Inflammatory macrophage treated with lipopolysaccharide for 4 hours (primary cell): ENCODE measurements at places on chromosomes 2 and 18.

DNA sequence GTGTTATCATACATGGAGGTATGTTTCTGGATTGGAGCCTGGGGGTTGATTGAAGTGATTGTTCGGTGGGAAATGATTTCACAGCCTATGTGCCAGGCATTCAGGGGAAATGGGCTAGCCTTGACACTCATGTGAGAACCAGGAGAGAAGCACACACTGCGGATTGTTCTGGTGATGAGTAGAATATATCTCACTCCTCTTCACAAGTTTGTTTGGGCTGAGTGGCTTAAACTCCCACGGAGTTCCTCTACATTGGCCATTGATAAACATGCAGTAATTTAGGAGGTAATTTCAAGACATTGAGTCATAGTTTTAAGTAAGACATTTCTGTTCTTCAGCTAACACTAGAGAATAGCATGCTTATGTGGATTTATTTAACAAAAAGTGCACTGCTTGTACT lies 498.9 kb upstream of the NETO1 start:
- DNase-seq, result no peak

DNA sequence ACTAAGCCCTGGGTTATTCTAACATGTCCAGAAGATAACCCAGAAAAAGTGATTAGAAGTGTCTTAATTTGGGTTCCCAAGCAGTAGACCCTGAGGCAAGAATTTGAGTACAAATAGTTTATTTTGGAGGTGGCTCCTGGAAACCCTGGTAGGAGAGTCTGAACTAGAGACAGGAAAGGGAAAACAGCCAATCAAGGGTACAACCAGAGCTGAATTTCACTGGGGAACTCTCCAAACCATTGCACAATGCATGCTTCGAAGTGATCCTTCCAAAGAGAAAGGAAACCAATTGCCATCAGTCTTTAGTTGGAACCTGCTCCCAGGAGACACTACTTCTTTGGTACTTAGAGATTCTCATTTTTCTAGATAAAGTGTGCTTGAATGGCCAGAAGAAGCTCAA lies 361.5 kb downstream of the MBD2 start:
- DNase-seq, result no peak

- no peak for DNase-seq
Measured at GRCh38 chr18:8895987-8896619, 190.7 kb downstream of the MTCL1 start.

GRCh38 chr2:207603486-207603885 lies 21.7 kb downstream of the METTL21A start:
- no peak for DNase-seq

- no peak for DNase-seq
Measured at GRCh38 chr18:35484034-35484433, 13.7 kb downstream of the INO80C start.

DNA sequence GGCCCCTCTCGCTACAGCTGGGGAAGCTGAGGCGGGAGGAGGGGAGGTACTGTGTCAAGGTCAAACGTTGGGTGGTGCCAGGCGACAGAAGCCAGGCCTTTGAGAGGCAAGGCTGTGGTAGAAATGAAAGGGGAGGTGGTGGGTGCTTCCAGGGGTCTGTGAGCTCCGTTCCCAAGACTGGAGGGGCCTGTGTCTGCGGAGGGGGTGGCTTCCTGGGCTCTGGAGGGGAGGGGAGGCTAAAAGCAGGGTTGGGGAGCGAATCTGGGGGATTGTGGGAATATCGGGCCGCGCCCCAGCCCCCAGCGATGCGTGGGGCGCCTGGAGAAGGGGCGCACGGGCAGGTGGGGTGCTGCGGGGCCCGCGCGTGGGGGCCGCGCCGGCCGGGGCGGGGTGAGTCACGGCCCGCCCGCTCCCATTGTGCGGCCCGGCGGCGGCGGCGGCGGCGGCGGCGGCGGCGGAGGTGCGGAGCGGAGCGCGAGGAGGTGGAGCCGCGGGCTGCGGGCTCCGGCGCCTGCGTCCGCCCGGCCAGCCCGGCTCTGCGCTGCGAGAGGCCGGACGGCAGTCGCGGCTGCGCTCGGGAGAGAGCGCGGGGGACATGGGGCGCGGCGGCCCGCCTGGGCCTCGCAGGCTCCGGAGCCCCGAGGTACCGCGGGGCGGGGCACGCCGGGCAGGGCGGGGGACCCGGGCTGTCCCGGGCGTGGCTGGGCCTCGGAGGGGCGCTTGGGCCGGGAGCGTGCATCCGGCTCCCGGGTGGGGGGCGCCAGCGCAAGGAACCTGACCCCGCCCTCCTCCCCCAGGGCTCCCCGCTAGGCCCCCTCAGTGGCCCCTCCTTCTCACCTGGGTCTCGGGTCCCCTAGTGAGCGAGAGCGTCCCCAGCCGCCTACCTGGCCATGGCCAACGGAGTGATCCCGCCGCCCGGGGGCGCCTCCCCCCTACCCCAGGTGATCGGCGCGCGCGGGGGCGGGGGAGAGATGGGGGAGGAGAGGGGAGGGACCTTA lies at the start of gene SLC4A3:
SLC4A3 (plus strand) TSS at position 528 of the 998 bp plus-strand sequence; CDS start at position 891, 363 bp downstream.
- no peak for DNase-seq

- no peak for DNase-seq
Measured at GRCh38 chr2:168895771-168896170, 5.3 kb upstream of the G6PC2 start.

DNA sequence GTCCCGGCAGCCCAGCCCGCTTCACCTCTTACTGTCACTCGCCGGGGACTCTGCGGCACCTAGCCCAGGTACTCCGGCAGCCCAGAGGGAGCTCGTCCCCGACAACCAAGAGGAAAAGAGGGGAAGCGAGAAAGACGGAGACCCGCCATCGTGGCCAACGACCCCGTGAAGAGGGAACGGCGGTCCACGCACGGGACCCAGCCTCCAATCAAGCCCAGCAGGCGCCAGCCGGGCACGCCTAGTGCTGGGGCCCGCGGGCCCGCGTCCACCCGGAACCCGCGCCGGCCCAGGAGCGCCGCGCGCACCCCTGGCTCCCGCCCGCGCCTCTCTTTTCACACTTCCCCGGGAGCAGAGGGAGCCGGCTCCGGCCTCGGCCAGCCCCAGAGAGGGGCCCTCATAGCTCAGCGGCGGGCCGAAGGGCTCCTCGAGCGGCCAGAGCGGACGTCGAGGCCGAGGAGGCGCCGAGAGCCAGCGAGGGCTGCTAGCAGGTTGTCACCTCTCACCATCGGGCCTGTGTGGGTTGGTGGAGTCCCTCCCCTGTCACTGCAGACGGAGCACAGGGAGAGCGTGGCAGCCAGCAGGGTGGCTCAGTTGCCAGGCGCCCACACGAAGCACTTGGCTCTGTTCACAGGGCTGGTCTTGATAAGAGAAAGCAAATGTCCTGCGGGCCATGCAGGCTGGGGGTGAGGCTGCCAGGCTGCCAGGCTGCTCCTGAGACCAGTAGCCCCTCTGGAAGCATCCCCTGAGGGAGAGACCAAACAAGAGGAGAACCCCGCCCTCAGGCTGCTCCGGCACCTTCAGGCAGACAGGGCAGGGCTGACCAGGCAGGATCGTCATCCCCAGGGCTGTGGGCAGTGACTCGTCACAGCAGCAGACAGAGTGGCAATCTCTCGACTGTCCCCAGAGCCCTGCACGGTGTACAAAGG lies 36.9 kb upstream of the KLF11 start:
- peak; percentile 48 for DNase-seq

DNA sequence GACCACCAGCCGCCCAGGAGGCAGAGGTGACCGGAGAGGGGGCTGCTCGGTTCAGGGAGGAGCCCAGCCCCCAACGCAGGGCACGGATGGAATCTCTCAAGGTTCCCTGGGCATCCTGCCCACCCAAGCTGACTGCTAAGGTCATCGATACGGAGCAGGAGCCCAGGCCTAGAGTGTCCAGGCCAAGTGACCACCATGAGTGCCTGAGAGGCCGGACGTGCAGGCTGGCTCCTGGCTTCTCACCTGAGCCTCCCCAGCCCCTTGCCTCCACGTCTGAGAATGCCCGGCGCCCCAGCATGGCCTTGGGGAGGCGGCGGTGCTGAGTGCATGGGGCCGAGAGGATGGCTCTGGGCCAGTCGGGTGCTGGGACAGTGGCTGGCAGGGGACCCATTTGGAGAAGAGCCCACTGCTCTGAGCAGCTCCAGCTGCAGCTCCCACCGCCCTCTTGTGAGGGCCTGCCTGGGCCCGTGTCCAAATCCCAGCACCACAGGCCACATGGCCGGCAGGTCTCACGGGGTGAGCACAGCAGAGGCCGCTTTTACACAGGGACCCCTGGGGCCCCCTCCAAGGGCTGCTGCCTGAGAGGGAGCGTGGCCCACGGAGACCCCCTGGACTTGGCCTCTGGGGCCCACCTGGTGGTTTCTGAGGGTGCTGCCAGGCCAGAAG lies 102.8 kb upstream of the CTDP1 start:
- DNase-seq, result no peak

GRCh38 chr18:36153771-36154170 lies 24.1 kb downstream of the ELP2 start:
- DNase-seq, result no peak

GRCh38 chr2:45606796-45607195 lies 4.3 kb downstream of the SRBD1 start:
- DNase-seq, result peak; percentile 61

- no peak for DNase-seq
Measured at GRCh38 chr2:50443868-50444630, 587.9 kb downstream of the NRXN1 start.

GRCh38 chr2:20617081-20617575 lies 33.8 kb downstream of the HS1BP3 start:
- DNase-seq, result no peak

- peak; percentile 55 for DNase-seq
Measured at GRCh38 chr2:150811259-150811855, 323.9 kb upstream of the RND3 start.

DNA sequence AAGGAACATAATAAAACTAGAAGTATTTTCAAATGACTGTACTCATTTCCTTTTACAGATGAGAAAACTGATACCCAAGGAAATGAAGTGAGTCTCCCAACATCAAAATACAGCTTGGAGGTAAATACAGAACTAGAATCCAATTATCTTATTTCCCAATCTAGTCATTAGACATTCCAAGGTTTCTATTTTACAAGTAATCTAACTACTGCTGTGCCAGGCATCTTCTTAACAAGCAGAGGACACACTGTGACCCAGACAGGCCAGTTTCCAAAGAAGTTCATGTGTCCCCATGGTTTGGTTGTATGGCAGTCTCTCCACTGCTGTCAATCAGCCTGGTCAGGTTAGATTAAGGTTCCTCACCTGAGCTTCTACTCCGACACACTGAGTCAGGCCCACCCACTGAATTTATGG lies 143.5 kb downstream of the THADA start:
- DNase-seq, result no peak

- DNase-seq, result no peak
Measured at GRCh38 chr2:54876764-54877163, 153.3 kb downstream of the EML6 start.

DNA sequence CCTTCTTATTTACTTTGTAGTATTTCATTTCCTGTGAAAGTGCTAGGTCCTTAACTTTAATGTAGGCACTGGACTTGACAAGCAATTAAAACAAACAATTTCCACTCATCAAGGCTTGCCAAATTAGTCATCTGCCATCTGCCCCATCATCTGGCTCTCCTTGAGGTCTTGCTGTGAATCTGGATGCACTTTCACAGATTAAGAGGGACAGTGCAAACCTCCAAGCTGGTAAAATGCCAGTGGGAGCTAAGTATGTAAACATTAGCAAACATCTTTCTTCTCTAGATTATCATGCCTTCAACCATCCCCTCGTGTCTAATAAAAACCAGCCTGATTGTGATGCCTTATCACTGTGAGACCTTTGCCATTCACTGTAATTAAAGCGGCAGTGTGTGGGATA lies 402.9 kb downstream of the ERBB4 start:
- DNase-seq, result no peak

GRCh38 chr2:236689393-236689700 lies 119.7 kb downstream of the ACKR3 start:
- no peak for DNase-seq

GRCh38 chr18:31120594-31120993 lies 18.4 kb upstream of the DSC2 start:
- peak; percentile 6 for DNase-seq

DNA sequence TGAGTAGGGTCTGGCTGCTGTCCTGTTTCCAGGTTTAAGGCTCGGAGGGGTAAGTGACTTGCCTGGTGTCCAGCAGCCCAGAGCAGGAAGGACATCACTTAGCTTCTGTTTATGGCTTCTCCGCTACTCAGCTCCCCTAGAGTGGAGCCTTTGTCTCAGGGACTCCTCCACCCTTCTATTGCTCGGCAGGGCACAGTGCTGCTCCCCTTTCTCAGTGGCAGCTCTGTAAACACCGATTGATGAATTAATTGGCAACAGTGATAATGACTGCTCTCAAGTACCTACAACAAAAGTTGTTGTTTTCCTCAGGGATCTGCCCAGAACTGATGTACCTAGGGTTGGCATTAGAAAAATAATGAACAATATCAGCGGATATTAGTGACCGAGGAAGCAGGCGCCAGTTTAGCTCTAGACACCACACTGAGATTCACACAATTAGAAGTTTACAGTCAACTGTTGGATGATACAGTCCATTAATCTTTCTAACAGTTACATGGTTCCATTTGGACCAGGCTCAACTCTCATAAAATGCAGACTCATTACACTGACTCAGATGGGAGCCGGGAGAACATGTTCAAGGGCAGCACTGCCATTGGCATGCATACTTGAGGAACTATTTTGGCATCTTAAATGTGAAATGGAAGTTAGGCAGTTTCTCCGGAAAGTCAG lies 265.7 kb downstream of the MTX2 start:
- no peak for DNase-seq

DNA sequence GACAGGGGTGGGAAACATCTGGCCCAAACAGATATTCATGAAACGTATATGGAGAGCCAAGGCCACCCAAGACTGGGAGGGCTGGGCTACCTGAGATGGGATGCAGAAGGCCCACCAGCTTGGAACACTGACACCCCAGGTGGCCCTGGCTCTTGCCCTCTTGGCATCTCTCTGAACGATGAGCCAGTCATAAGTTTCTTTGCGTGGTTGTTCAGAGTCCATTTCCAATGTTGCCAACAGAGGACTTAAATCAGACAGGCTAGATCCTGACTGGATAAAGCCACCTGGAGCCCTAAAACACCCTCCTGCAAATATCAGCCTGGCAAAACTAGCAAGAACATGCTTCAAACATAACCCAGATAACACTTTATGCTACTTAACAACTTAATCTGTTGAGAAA lies 42.6 kb downstream of the LPIN2 start:
- no peak for DNase-seq

DNA sequence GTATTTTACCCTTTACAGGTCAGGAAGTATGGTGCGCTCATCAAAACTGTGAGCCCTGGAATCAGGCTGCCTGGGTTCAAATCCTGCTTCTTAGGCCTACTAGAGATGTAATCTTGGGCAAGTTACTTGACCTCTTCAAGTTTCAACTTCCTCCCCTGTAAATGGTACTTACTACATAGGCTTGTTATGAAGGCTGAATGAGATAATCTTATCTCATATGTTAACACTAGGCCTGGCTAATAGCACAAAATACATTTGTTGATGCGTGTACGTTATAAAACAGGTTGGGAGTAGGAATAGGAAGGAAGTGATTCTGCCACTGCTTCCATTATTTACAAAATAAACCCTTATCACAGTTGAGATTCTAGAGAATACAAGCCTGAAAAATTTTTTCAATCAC lies 1.7 kb upstream of the RFTN2 start:
- DNase-seq, result no peak

- DNase-seq, result no peak
Measured at GRCh38 chr2:133045787-133046186, 375.8 kb upstream of the LYPD1 start.

- no peak for DNase-seq
Measured at GRCh38 chr2:151931756-151932155, 103.5 kb upstream of the ARL5A start.

GRCh38 chr18:313931-314330 lies 46.1 kb upstream of the THOC1 start:
- no peak for DNase-seq

GRCh38 chr18:63233334-63233733 lies 86.2 kb downstream of the BCL2 start:
- no peak for DNase-seq
